Aorta (tissue), 5 donors: ENCODE measurements at places on chromosomes 6 and 20. TPM values are rescaled to one million over a fixed set of nuclear protein-coding genes. Genes with fewer than 3 reads are reported as not detected.

- DNase-seq, result no peak
Measured at GRCh38 chr6:79377047-79377446, 142.6 kb upstream of the HMGN3 start.

- DNase-seq, result no peak
Measured at GRCh38 chr6:137362878-137363804, 131.1 kb downstream of the OLIG3 start.

GRCh38 chr6:35426074-35426473, 26.1 kb upstream of the FANCE start:
- no peak for DNase-seq

- DNase-seq, result no peak
Measured at GRCh38 chr6:168417679-168418557, 23.1 kb upstream of the SMOC2 start.

GRCh38 chr6:14284969-14285590, 167.5 kb downstream of the CD83 start:
- no peak for DNase-seq

DNA sequence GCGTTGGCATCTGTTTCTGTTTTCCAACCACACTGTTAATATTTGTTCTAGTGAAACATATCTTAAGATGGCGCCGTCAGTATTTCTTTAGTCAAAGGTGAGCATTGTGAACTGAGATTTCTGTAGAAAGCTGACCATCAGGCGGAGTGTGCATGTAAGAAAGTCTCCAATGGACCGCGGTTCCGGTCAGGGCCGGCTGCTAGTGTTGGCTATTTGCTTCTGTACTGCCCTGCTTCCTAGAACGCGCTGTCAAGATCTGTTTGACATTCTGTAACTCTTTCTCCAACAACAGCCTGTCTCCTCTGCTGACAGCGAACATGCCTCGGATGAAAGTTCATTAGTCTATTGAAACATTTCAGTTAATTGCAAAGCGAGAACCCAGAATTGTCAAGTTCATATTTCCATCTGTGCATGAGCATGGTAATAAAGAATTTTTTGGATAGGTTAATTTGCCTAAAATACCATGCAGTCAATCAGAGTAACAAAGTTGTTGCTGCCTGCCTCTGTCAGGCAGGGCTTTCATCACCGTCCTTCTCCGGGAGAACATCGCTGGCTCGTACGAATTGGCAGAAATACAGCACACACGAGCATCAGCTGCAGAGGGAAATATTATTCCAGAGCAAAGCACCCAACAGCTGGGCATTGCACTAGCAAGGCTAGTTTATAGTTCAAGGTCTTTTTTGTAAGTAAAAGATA, 369.1 kb downstream of the CDH4 start:
- no peak for DNase-seq

Gene DEFB124
- total RNA-seq, result 7.6 TPM

GRCh38 chr20:33178726-33179125, 10.8 kb downstream of the BPIFA2 start:
- no peak for DNase-seq

GRCh38 chr20:5927749-5928462, 22.4 kb downstream of the TRMT6 start:
- DNase-seq, result no peak

Gene SEL1L2
- total RNA-seq, result not detected

GRCh38 chr20:2387180-2387577, 6.5 kb downstream of the TGM6 start:
- DNase-seq, result no peak

- DNase-seq, result no peak
Measured at GRCh38 chr6:106069478-106069877, 16.7 kb upstream of the PRDM1 start.

DNA sequence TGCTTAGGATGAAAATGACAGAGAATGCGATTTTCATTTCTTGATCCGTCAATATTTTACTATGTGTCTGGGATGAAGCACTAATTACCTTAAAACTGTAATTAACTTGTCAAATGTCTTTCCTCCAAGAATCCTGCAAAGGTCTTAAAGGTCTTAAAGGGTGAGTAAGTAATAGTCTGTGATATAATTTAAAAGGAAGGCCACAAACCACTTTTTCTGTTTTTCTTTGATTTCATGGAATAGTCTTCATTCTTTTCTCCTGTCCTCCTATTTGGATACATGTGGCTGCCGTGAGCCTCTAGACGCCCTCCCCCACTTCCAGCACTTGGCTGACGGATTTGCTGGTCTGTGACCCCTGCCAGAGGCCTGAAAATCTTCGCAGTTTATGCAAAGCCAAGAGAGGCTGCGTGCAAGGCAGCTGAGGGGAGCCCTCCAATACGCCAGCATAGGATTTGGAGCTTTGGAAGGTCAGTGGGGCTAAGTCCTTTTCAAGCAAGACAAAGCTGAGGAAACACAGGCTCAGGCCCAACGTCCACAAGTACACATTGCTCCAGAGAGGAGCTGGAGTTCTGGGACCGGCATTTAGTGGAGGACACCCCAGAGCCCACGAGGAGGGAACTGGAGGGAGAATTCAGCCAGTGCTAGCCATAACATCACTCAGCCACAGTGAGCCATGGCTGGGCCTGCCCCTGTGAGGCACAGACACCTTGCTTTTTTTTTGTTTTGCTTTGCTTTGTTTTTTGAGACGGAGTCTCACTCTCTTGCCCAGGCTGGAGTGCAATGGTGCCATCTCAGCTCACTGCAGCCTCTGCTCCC, 382.6 kb downstream of the SMOC2 start:
- DNase-seq, result no peak

GRCh38 chr20:17327185-17328148, 100.6 kb downstream of the PCSK2 start:
- no peak for DNase-seq

Gene PDSS2
- total RNA-seq, result 9.9 TPM

DNA sequence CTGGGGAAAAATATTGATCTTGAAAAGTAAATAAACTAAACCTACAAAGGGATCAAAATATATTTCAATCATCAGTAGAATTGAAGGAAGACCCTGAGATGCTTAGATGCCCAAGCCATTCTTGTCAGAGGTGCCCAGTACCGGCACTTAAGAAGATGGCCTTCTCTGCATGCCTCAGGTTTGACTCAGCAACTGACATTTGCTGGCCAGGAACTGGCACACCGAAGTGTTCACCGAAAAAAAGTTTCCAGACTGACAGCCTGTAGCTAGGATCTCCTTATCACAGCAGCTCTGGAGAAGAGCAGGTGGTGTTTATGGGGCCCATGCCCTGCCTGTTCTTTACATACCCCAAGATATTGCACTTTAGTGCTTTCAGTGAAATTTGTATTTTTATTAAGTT, 203.2 kb downstream of the MOXD1 start:
- no peak for DNase-seq

DNA sequence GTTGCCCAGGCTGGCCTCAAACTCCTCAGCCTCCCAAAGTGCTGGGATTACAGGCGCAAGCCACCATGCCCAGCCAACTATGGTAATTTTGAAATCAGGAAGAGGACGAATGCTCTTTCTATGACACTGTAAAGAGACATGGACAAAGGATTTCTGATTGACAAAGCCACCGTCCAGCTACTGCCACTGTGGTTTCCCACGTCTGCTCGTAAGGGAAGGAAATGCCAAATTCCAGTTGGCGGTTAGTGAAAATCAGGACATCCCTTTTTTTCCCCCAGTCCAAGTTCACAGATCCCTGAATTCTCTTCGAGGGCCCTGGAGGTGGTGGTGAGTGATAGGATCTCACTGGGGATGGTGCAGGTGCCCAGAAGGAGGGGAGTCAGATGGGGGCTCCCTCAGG, 31.2 kb downstream of the SNAI1 start:
- no peak for DNase-seq

DNA sequence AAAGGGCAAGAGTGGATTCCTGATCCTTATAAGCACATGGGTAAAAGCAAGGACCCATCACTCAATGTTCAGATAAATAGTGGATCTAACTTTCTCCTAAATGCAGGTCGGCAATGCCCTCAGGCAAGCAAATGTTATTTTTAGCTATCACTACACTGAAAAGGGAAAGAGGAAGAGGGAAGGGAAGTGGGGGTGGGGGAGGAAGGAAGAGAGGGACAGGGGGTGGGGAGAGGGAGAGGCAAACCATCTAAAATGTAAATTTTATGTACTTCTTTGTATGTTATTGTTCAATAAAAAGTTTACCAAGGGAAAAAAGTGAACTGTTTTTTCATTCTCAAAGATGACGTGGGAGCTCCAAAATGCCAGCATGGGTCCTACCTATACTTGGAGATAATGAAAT, 44.2 kb downstream of the CHD6 start:
- no peak for DNase-seq

GRCh38 chr20:37914672-37915433, 11.9 kb downstream of the VSTM2L start:
- DNase-seq, result no peak

DNA sequence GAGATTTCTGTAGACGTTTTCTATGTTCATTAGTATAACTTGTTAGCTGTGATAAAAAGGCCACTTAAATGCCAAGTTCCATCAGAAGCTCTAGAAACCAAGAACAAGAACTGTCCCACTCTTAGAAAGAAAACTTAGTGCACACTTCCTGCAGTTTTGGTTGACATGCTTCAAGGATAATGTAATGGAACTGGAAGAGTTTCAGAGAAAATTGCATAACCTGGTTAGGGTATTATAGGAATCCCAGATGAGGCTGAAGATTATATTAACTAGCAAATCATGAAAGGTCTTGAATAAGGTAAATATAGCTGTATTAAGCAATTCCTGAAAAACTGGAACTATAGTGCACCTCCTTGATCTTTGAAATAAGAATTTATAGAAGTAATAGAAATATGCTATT, 1.8 kb upstream of the PHACTR2 start:
- no peak for DNase-seq

DNA sequence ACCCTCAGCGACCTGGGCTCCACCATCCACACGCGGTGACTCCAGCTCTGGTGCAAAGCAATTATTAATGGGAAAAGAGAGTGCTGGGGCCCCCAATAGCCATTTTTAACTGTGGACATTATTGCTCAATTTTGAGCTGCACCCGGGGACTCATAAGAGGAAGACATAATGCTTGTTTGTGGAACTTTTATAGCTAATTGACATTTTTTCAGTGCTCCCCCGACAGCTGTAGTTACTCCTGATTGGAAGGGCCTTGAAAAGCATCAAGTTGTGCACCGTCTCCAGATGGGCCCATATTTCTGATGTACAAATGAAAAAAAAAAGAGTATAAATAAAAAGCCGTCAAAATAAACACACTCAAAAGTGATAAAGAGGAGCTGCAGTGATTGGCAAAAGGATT, 327.0 kb downstream of the KIF16B start:
- DNase-seq, result no peak

DNA sequence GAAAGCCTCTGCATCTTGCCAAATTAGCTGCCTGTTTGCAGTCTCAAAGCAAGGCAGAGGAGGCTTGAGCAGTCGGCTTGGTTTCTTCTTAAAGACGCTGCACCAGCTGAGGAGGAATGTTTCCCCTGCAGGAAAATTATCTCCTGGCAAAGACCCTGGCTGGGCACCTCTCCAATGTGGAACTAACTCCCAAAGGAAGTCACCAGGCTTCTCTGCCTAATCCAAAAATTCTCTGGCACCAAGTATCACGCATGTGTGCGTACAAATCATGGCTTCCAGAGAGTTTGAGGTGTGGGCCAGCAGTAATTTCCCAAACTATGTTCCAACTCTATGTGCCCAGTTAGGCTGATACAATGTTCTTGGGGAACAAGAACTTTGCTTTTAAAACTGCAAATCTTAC, 176.2 kb downstream of the KIF16B start:
- peak; percentile 86 for DNase-seq

GRCh38 chr6:95203153-95203754, 374.1 kb upstream of the MANEA start:
- no peak for DNase-seq
